Stimulated activated CD8-positive, alpha-beta memory T cell treated with anti-CD3 and anti-CD28 coated beads, Interleukin-15, amount 100 ng/mL, for 4 hours (primary cell): ENCODE measurements at places on chromosomes 1 and 21.

DNA sequence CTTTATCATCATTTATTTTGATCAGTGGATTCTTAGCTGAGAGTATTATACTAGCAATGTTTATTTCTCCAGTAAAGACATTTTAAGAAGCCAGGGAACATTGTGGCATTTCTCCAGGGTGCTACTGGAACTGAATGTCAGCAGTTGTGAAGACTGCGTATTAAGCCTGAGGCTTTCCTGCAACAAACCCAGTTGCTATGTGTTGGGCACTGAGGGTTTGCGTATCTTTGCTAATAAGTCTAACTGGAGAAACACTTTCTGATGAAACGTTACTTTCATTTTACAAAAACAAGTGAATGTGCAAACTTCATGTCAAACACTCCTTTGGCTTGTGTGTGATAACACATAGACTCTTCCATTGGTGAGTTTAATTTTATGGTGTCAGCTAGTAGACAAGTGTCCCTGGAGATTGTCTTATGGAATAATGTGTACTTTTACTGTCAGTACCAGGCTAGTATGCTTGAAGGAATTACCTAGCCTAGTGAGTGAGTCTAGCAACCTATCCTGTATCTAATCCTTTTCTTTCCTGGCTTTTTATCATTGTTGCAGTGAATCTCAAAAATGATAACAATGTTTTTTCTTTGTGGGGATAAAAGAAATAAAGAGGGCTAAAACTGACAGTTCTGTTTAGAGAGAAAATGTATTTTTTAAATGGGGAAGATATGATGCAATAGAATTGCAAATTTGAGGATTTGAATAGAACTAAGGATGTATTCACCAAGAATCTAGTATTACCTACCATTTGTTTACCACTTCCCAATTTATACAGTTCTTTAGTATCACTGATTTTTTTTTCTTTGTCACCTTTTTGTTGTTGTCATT, 70.1 kb downstream of the MTR start:
- no peak for DNase-seq

- no peak for DNase-seq
These were observed 164.9 kb upstream of the L1TD1 start for GRCh38 chr1:62029704-62030103.

DNA sequence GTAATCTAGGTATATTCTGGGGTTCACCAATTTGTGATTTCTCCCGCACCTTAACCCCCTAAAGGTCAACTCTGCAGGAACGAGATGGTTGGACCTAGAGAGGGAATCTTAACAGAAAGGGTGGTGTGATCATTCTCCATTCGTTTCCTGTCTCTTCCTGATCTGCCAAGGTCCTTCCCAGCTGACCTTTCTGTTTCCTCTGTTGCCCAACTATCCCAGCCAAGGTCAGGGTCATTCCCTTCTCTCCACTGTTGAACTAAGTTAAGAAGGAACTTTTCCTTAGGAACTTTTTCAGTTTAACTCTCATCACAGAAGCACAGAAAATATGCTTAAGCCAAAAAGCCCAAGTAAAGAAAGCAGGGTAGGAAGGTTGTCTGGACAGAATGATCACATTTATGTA, 49.3 kb downstream of the KAZN start:
- DNase-seq = no peak

DNA sequence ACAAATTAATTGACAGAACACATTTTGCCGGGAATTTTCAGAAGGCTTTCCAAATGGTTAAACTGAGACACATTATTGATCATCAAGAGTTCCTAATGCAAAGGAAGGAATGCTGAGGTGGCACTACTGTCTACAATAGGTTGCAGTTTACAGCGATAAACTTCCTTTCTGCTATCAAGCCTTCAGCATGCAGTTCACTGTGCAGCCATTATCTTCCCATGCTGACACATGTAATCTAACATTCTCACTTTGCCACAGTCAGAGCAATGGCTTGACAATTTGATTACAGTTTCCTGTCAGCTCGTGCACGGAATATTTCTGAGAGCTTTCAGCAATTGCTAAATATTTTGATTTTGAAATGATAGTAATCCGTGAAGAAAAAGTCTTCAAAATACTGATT, 166.9 kb upstream of the PRMT6 start:
- DNase-seq = no peak

DNA sequence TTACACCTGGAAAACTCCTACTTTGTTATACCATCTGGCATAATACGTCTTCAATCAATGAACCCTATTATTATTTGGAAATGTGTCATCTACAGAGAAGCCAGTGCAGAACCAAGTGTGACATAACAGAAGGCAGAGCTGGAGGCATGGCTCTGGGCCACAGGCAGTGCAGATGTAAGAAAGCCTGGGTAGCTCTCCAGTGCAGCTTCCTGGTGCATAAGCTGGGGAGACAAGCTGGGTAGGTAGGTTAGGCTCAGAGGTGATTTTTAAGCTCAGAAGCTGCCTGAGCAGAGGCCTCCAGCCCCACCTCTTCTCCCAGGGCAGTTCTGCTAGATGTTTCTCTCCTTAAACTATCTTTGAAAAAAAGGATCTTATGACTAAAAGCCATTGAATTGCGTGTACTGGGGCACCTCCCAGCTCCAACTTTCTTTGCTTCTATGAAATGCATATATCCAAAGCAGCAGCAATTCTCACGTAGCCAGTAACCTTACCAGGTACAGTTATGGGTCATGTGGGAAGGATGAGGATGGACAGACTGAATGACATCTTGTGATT, 30.7 kb downstream of the AKNAD1 start:
- DNase-seq = no peak

DNA sequence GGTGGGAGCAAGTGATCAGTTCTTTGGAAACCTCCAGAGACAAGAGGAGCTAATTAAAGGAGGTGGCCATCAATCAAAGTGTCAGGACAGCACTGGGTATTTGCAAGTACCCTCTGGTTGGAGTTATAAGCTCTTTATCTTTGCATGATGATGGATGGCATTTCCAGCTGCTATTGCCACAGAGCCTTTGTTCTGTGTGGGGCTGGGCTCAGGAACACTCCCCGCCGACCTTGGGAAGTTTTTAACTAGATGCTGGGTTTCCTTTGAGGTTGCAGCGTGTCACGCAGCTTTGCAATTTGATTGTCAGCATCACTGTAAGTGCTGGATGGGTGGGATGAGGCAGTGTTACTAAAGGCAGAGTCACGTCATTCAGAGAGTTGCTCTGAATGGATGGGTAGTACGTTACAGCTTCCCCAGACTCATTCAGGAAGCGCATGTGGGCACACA, 68.9 kb downstream of the CNIH3 start:
- DNase-seq = no peak

- DNase-seq = no peak
These were observed 76.1 kb downstream of the CD58 start for GRCh38 chr1:116494745-116495144.
